Immature natural killer cell (primary cell): ENCODE measurements at places on chromosomes 11 and 22.
A peak's percentile ranks its signal among the peaks of the same experiment; 100 is the strongest.

DNA sequence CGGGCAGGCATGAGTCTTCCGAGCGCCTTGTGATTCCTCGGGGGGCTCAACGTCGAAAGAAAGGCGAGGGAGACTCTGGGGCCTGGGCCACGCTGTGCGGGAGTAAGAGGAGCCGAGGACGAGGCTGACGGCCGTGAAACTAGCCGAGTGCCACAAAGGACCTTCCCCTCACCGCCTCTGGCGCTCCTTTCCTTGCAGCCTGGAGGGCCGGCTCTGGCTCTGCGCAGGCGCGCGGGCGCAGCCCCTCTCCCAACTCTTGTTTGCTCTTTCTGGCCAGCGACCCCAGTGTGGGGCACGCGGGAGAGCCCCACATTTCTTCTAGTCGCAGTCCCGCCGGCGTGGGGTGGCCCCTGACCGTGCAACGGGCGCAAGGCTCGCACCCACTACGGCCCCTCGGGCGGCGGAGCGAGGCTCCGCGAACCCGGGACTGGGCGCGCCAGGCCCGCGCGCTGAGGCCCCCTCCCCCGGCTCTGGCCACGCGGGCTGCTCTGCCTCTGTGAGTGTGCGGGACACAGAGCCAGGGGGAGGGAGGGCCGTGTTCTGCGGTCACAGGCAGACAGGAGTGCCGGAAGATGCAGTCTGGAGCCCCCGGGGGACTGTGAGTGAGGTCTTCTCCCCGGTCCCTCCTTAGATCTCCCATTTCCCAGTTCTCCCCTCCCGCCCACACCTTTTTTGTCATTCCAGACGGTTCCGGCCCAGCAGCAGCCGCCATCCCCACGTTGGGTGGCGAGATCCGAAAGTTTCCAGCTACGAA lies 1.0 kb upstream of the TOB2 start:
- peak; percentile 62 for DNase-seq

- no peak for DNase-seq
These were observed 55.7 kb upstream of the DEUP1 start for GRCh38 chr11:93274851-93275250.

DNA sequence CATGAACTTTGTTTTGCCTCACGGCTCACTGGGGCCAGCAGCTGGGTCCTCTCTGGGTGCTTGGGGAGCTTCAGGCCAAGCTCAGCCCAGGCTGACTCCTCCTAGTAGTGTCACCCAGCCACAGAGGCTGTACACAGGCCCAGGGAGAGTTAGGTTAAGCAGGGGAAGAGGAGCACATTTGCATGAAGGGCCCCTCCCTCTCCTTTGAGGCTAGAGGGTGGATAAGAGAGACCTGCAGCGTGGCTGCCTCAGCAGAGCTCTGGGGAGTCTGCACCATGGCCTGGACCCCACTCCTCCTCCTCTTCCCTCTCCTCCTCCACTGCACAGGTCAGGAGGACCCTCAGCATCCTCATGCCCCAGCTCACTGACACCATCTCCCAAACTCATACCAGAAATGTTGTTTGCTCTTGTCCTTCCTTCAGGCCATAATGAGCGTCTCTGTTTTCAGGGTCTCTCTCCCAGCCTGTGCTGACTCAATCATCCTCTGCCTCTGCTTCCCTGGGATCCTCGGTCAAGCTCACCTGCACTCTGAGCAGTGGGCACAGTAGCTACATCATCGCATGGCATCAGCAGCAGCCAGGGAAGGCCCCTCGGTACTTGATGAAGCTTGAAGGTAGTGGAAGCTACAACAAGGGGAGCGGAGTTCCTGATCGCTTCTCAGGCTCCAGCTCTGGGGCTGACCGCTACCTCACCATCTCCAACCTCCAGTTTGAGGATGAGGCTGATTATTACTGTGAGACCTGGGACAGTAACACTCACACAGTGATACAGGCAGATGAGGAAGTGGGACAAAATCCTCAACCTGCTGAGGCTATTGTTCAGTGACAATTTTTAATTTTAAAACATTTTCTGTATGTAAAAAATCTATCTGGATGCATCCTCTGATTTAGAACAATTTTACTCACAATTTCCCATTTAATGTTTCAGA lies 82.4 kb upstream of the VPREB1 start:
- DNase-seq, result no peak

- DNase-seq, result no peak
These were observed 30.4 kb upstream of the SHANK2 start for GRCh38 chr11:71282581-71283351.
